ENCODE measurements at places on chromosomes 6 and 20.

GRCh38 chr6:35376281-35376680 is 33.9 kb downstream of the PPARD start:
- no peak for DNase-seq

- DNase-seq = peak; percentile 27
Measured at GRCh38 chr6:168032005-168032760, 34.7 kb downstream of the KIF25 start.

DNA sequence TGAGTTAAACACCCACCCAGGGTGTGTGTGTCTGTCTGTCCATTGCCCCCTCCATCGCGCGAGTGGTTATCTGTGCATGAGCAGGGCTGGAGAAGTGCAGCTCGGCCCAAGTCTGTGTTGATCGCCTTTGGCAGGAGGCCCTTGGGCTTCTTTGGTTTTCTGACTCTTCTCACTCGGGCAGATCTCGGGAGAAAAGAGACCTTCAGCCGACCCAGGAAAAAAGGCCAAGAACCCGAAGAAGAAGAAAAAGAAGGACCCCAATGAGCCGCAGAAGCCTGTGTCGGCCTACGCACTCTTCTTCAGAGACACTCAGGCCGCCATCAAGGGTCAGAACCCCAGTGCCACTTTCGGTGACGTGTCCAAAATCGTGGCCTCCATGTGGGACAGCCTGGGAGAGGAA is 132.9 kb downstream of the JPH2 start:
- DNase-seq = no peak

- no peak for DNase-seq
Measured at GRCh38 chr6:7668936-7669335, 57.0 kb upstream of the BMP6 start.

- no peak for DNase-seq
Measured at GRCh38 chr20:8693709-8694108, 375.2 kb upstream of the PLCB4 start.
